ENCODE measurements at places on chromosomes 6 and 20. TPM values are rescaled to one million over a fixed set of nuclear protein-coding genes. Genes with fewer than 3 reads are reported as not detected.

The COL9A1 gene
- not detected for total RNA-seq

The NRSN1 gene
- total RNA-seq, result 0.34 TPM

The ESR1 gene
- 3.2 TPM for total RNA-seq

The ARMH2 gene
- total RNA-seq, result not detected

The SPO11 gene
- not detected for total RNA-seq

The TDRD6 gene
- 0.51 TPM for total RNA-seq

The PRND gene
- not detected for total RNA-seq

The RNF39 gene
- total RNA-seq, result not detected

The RAE1 gene
- 16.0 TPM for total RNA-seq

The GABRR1 gene
- not detected for total RNA-seq

All from subcutaneous adipose tissue (tissue), 4 donors.